ENCODE measurements at places on chromosomes 4 and X.

- no peak overlapping the region for H3K27ac ChIP-seq
- no peaks in the 10 kb centered on the region for H3K4me1 ChIP-seq
- no peaks in the 10 kb centered on the region for H3K27me3 ChIP-seq
- no peak overlapping the region for H3K4me3 ChIP-seq
- H3K36me3 ChIP-seq = no peaks in the 10 kb centered on the region
- no peak for DNase-seq
These were observed 55.8 kb downstream of the C4orf50 start for GRCh38 chr4:5962416-5962815.

DNA sequence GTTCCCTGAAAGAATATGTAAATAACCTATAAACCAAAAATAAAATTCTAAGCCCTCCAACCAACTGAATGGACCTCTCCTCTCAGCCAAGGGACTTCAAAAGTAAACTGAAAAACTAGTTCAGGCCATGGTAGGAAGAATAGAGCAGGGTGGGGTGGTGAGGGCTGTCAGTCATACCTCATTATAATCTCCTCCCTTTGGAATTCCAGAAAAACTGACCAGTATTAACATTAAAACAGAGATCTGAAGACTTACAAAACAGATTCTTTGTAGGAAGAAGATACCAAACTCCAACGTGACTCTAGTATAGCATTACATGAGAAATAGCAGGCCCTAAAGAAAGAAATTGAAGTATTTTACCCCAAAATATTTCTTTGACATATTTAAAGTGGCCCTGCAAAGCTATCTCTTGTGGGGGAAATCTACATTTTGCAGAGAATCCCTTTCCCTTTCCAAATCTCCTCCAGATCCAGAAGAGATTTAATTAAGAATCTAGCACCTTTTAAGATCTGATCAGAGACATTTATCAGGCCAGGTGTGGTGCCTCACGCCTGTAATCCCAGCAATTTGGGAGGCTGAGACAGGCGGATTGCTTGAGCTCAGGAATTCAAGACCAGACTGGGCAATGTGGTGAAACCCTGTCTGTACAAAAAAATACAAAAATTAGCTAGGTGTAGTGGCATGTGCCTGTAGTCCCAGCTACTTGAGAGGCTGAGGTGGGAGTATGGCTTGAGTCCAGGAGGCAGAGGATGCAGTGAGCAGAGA, 15.1 kb downstream of the TBC1D9 start:
- H3K4me3 ChIP-seq = no peak overlapping the region
- H3K27me3 ChIP-seq = no peaks in the 10 kb centered on the region
- H3K36me3 ChIP-seq = no peaks in the 10 kb centered on the region
- H3K27ac ChIP-seq = peak overlapping the region; percentile 81

DNA sequence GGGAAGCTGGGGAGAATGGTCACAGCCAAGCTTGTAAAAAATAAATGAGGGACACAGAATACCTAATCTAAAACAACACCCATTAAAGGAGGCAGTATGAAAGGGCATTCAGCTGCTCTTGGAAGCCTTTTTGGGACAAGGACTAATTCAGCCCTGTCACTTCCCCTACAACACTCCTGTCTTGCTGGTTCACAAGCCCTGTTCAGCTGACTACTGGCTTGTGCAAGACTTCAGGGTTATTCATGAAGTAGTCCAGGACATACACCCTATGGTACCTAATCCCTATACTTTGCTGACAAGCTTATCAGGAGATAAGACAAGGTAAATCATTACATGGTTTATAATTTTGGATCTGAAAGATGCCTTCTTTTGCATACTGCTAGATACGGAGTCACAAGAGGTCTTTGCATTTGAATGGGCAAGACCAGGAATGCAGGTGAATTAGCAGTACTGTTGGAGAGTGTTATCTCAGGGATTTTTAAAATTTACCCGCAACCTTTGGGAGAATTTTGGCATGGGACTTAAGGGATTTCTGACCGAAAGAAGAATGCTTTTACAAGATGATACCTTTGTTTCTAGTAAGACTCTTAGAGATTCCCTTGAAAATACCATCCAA, 103.2 kb upstream of the LANCL3 start:
- no peaks in the 10 kb centered on the region for H3K27me3 ChIP-seq
- H3K27ac ChIP-seq = no peak overlapping the region
- no peaks in the 10 kb centered on the region for H3K36me3 ChIP-seq
- DNase-seq = no peak
- H3K4me3 ChIP-seq = no peak overlapping the region
- H3K4me1 ChIP-seq = no peaks in the 10 kb centered on the region

DNA sequence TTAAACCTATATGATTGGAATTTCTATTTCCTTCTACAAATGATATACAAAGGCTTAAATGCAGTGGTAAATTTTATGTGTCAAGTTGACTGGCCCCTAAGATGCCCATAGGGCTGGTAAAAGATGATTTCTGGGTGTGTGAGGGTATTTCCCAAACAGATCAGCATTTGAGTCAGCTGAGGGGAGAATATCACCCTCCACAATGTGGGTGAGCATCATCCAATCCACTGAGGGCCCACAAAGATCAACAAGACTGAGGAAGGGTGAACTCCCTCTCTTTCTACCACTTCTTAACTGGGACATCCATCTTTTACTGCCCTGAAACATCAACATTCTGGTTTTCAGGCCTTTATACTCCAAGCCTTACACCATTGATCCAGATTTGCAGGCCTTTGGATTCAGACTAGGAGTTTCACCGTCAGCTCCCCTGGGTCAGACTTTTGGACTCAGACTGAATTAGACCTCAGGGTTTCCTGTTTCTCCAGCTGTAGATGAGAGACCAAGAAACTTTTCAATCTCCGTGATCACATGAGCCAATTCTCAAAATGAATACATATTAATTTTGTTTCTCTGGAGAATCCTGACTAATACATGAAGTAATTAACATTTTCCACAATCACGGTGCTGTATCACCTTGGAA, 1020.7 kb upstream of the SLIT2 start:
- H3K36me3 ChIP-seq = no peaks in the 10 kb centered on the region
- no peak overlapping the region for H3K4me3 ChIP-seq

GRCh38 chr4:181083757-181084361, 1159.3 kb upstream of the TENM3 start:
- H3K27ac ChIP-seq = no peak overlapping the region
- H3K4me1 ChIP-seq = no peaks in the 10 kb centered on the region
- no peak overlapping the region for H3K4me3 ChIP-seq
- DNase-seq = no peak
- no peaks in the 10 kb centered on the region for H3K27me3 ChIP-seq

DNA sequence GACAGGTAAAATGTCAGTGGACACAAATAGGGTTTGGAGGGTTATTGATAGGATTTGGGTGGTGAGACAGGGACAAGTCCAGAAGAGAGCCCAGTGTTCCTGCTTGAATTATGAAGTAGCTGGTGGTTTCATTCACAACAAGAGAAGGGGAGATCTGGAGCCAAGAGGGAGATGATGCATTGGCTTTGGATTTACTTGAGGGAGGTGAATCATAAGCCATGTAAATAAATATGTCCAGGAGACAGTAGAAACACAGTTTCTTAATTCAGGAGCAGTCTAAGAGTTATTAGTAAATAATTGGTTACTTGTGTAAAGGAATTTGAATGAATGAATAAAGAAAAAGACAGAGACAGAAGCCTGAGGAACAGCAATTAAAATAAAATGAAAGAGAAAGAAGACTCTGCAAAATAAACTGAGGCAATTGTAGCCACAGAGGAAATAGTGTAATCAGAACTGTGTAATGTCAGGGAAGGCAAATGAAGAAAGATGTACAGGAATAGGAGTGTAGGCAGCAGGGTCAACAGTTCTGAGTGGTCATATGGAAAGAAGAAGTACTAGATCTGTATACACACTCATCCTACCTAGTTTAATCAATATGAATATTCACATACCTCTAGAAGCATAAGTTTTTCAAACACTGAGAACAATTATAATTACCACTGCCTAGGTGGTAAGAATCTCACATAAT, 50.2 kb upstream of the CXCL8 start:
- no peak overlapping the region for H3K27ac ChIP-seq
- no peak overlapping the region for H3K4me3 ChIP-seq
- H3K4me1 ChIP-seq = no peaks in the 10 kb centered on the region
- DNase-seq = no peak

DNA sequence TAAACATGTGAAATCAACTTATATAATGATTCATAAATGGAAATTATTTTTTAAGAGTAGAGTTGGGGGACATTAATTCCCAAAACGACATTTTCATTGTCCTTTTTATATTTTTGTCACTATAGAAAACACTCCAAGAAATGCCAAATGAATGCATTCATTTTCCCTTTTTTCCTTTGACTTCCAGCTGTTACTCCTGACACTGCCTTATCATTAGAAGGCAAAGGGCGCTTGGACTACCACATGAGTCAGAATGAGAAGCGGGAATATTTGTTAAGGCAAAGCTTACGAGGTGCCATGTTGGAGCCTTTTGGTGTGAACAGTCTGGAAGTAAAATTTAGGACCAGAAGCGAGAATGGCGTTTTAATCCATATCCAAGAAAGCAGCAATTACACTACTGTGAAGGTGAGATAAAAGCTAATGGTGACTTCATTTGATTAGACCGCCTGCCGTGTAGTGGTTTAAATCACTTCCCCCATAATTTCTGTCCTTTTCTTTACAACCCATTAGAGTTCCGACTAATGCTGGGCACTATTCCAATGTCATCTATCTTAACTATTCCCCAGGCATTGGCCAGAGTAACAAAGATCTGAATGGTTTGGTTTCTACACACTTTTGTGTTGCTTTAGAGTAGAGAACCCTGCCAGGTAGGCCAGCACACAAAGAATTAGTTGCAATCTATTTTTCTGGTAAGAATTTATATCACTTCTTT, 166.7 kb downstream of the FAT4 start:
- H3K4me1 ChIP-seq = no peaks in the 10 kb centered on the region
- no peak overlapping the region for H3K4me3 ChIP-seq
- no peak for DNase-seq
- H3K27me3 ChIP-seq = no peaks in the 10 kb centered on the region

- no peak overlapping the region for H3K4me3 ChIP-seq
- DNase-seq = no peak
- no peak overlapping the region for H3K27ac ChIP-seq
- H3K36me3 ChIP-seq = no peaks in the 10 kb centered on the region
- H3K4me1 ChIP-seq = no peaks in the 10 kb centered on the region
These were observed 47.0 kb upstream of the MID1IP1 start for GRCh38 chrX:38754102-38754790.

- no peaks in the 10 kb centered on the region for H3K27me3 ChIP-seq
- H3K27ac ChIP-seq = no peak overlapping the region
- no peaks in the 10 kb centered on the region for H3K36me3 ChIP-seq
- DNase-seq = no peak
These were observed 12.3 kb downstream of the CTAG1A start for GRCh38 chrX:154597221-154597620.

DNA sequence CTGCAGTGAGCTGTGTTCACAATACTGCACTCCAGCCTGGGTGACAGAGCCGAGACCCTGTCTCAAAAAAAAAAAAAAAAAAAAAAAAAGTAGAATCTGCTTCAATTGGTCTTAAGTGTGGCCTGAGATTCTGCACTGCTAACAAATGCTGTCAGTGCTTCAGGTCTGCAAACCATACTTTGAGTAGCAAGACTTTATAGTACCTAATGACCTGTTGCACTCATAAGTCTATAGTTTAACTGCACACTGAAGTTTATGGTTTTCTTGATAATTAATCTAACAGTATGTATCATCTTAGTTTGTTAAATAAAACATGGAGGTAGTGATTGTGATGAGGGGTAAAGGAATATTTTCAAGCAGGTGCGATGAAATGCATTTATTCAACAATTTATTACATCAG, 135.6 kb downstream of the STAG2 start:
- no peaks in the 10 kb centered on the region for H3K27me3 ChIP-seq
- H3K4me1 ChIP-seq = no peaks in the 10 kb centered on the region
- peaks cover 12% of the 10 kb centered on the region for H3K36me3 ChIP-seq
- H3K27ac ChIP-seq = no peak overlapping the region

DNA sequence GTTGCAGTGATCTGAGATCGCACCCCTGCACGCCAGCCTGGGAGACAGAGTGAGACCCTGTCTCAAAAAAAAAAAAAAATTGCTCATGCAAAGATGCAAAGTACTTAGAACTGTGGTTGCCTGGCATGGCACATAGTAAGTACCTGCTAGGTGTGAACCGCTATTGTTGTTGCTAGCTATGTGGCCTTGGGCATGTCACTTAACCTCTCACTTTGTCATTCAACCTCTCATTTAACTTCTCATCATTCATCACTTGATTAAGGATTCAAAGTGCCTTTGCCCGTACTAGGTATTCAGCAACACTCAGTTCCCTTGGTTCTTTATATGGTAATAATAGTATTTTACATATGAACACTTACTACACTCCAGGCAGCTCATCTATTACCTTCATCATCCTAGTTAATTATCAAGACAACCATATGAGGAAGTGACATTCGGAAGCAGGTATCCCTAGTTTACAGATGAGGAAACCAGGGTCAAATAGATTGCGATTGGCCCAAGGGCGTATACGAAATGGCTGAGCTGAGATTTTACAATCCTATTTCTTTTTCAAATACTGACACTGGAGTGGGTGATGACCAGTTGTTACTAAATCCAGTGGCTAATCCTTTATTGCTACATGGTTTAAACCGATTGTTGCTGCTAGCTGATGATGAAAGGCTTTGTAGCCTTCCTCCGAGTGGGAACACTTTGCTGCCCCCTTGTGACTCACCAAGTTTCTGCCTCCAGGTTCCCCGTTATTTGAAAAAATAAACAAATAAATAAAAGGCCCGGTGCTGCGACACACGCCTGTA, 28.8 kb upstream of the SOWAHD start:
- peak; percentile 76 for DNase-seq
- no peaks in the 10 kb centered on the region for H3K36me3 ChIP-seq
- no peaks in the 10 kb centered on the region for H3K27me3 ChIP-seq
- H3K4me1 ChIP-seq = peaks cover 6% of the 10 kb centered on the region

GRCh38 chr4:98662626-98663225, 4.3 kb upstream of the TSPAN5 start:
- H3K27me3 ChIP-seq = no peaks in the 10 kb centered on the region
- H3K36me3 ChIP-seq = no peaks in the 10 kb centered on the region
- peaks cover 57% of the 10 kb centered on the region for H3K4me1 ChIP-seq
- no peak overlapping the region for H3K4me3 ChIP-seq
- H3K27ac ChIP-seq = peak overlapping the region; percentile 65

Data from spleen (tissue), 13 donors.